Erythroblast (primary cell): ENCODE measurements at places on chromosomes 5 and 9.

GRCh38 chr9:33294670-33295432 lies 4.5 kb downstream of the NFX1 start:
- no peak for DNase-seq

DNA sequence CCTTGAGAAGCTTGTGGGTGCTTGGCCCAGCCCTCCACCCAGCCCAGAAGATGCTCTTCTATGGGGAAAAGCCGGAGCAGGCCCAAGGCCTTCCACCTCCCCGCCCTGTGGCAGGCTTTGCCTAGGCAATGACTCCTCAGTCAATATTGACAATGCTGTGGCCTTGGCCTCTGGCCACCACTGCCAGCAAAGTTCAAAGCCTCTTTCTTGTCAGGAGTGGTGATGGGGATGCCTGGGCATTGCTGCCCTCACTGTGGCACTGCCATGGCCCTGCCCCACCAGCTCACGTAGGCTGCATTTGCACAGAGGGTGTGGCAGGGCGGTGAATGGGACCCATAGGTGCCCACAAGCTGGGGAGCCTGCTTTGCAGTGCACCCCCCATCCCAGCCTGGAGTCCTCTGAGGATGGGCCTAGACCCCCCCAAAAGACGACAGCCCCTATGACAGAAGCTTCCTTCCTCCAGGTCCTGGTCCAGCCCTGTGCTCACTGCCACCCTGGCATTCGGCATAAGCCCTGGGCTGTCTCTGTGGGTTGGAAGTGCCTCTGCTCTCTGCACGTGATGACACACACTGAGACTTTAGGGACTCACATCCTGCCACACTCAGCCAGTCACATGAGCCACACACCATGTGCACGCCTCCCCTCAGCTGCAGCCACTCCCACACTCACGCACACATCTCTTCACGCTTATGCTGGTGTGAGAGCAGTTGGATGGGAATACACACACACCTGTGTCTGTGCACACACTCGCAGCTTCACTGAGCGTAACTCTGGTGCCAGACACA lies 31.1 kb downstream of the MORN5 start:
- no peak for DNase-seq

DNA sequence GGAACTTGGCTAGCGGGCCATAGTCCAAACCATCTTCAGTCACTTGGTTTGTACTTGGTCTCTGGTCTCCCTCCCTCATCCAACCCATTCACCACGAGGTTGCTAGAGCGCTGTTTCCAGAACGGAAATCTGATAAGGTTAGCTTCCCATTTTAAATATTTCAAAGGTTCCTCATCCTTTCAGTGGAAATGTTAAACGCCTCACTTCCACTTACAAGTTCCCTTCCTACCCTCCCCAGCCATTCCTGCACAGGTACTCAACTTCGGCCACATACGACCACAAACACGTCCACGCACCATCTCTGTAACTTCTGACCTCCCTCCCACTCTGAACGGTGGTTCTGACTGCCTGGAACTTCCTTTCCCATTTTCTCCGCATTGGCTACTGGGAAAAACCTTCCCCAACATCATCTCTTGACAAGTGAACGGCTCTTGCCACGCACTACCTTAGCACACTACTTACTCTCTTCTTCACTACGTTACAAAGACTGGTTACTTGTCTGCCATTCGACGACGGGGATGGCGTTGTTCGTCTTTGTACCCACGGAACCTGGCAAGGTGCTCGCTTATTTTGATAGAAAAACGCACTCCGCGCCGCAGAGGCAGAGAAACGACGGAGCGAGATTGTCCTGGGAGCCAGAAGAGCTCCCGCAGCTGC lies 629 bp downstream of the CCNH start:
- peak; percentile 74 for DNase-seq

- DNase-seq: no peak
These were observed 77.4 kb downstream of the SLIT3 start for GRCh38 chr5:169223595-169223953.

DNA sequence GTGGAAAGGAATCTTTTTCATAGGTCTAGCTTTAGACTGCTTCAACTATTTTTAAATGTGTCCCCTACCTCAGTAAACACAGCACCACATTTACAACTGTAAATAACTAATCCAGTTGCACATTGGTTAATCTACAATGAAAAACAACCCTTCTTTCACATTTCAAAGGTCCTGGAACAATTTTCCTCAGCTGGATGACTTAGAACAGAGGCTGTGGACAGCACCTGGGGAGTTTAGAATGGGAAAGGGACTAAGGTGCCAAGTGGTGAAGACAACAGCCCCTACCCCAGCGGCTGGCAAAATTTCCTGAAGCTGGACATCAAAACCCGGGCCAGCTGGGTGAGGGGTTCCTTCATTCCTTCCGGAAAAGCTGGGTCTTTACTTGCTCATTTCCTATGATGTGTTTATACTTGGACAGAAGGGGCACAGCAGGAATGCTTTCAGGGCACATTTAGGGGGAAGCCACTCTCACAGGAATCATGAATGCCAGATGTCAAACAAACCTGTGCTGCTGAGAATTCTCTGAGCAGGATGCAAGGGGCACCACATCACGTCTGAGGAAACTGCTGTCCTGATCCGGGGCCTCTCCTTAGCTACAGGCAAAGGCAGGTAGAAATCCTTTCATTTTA lies 158.3 kb downstream of the NR2F1-AS1 start:
- DNase-seq: no peak

GRCh38 chr5:137148655-137149054 lies 350.5 kb downstream of the SPOCK1 start:
- no peak for DNase-seq

DNA sequence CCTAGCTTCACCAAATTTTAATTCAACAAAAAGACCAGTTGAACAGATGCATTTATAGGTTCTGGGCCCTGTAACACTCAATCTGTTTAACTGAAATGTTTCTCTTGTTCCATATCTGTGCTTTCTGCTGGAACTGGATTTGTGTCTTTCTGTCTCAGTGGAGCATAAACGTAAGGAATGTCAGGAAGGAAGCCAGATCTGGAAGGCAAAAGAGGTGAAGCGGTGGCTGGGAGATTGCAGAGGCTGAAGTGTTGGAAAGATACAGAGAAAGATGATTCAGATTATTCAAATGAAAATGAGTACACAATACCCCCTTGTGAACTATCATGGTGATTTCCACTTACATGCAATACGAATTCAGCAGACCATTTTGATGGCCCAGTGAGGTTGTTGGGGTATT lies 406.8 kb downstream of the BRINP1 start:
- DNase-seq: no peak

DNA sequence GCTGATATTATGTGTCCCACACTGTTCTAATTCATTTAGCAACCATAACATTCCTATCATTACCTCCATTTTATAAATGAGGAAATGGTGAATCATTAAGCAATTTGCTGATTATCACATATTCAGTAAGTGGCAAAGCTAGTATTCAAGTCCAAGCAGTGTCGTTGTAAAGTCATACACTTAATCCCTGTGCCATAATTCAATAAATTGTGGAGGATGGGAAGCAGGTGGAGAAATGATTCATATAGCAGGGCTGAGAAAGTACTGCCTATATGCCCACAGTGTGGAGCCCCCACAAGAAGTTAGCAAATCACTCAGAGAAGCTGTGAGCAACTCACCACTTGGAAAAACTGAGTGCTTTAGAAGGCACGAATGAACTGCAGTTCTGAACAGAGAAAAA lies 691.0 kb downstream of the PTPRD start:
- no peak for DNase-seq

DNA sequence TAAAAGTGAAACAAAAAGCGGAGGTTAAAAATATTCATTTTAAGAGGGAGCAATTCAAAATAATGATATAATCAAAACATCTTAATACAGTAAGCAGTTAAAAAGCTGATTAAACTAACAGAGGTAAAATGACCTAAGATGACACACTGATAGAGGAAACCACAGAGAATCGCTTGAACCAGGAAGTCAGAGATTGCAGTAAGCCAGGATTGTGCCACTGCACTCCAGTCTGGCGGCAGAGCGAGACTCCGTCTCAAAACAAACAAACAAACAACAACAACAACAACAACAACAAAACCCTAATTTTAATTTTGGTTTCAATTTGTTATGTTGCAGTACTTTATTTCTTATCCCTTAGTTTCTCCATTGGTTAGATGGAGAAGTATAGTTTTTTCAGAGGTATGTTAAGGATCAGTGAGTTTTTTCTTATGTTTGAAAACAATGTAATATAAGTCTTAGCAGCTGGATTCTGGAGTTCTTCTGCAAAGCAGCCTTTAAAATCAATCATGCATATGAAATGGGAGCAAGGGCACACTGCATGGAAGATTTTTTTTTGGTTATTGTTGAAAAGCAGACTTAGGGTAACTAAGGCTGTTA lies 58.5 kb downstream of the MLANA start:
- DNase-seq: peak; percentile 49
